Left forelimb (tissue), 1 donor: ENCODE measurements at places on chromosomes 6 and 20.

DNA sequence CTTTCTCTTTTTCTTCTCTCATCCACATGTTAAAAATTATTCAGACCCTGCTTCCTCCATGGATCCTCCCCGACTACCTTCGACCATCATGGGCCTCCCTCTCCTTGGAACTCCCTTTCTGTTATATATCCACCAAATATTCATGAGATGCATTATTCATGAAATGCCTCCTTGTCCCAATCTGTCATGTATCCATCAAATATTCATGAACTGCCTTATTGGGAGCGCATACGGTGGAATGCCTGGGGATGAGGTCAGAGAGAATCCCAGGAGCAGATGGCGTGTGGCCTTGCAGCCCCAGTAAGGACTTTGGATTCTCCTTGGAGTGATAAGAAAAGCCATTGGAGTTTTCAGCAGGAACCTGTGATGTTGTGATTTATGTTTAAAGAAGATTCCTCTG is 97.0 kb downstream of the NRN1 start:
- DNase-seq, result no peak

DNA sequence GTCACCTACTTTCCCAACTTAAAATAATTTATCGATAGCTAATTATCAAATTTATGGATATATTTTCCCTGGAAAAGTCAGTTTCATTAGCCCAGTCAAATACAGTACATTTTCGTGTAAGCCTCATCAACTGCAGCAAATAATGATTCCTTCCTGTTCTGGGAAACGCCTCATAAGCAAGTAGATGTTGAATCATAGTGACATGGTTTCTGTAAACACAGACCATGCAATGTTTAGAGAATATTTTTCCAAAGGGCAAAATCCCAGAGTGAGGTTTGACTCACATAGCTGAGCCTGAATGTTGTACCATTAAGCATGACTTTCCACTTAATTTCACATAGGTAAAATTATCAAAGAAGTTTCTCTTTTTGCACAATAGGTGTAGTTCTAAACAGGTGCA is 16.7 kb upstream of the VNN1 start:
- DNase-seq, result no peak

DNA sequence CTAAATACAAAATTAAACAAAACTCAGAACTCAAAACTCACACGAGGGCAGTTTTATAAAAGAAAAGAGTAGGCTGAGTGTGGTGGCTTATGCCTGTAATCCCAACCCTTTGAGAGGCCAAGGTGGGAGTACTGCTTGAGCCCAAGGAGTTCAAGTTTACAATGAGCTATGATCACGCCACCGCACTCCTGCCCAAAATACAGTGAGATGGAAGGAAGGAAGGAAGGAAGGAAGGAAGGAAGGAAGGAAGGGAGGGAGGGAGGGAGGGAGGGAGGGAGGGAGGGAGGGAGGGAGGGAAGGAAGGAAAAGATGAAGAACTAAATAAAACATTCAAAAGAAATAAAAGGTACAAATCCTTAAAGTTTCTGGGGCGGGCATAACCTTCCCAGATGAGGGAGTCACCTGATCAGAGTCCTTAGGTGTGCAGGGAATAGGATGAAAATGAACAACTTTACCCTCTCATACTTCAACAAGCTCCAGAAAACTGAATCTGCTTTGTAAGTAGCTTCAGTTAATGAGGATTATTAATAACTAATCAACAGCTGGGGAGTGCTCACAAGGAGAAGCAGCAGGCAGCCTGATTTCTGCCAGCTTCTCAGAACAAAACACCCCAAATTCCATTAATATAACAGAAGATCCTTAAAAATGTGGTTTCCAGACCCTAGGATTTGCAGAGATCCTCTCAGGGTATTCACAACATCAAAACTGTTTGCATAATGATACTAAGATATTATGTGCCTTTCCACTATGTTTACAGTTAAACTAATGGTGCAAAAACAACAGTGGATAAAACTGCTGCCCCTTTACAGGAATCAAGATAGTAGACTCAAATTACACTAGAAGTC is 21.8 kb downstream of the LMBRD1 start:
- DNase-seq, result no peak

DNA sequence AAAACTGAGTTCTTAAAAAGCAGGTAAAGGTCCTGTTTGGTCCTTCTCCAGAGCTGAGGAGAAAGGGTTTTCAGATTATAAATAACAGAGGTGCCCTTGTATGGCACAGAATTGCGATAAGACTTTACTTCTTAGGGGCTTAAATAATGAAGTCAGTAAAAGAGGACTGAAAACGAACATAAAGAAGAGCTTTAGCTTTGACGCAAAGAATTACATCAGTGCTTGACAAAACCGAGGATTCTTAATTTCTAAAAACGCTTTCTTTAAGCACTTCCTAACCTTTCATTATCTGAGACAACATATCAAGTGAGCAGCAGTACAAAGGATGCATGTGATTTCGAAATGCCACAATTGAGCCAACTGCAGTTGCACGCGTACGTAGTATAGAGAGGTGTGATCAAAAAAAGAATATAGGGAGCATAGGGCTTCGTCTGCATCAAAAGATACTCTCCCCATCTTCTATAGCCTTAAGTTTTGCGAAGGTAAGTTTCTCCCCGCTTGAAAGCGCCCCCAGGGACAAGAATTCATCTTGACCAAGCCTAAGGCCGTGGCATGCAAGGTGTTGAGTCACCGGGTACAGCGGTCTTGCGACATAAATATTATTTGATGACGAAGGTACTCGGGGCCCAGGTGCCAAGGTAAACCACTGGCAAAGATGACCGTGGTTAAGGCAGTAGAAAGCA is 778 bp upstream of the LOC128125822 start:
- no peak for DNase-seq

DNA sequence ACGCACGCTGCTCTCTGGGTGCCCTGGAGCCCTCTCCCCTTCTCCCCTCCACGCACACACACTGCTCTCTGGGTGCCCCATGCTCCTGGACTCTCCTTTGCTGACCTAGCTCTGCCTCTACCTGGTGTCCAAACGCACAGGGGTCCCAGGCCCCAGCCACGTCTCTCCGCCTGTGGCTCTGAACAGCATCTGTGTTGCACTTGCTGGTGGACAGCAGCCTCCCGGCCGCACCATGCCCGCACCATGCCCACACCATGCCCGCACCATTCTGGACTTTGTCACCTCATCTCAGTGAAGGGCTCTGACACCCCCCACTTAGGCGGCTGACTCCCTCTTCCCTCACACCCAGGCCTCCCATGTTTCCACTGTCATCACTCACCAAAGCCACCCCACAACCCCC is 21.8 kb downstream of the TCFL5 start:
- no peak for DNase-seq

GRCh38 chr20:7829776-7830175 is 110.5 kb downstream of the HAO1 start:
- DNase-seq, result no peak

GRCh38 chr6:46217671-46218131 is 46.9 kb upstream of the ENPP5 start:
- DNase-seq, result no peak
